PC-9 (cell line): ENCODE measurements at places on chromosomes 3 and 15. TPM values are rescaled to one million over a fixed set of nuclear protein-coding genes. Genes with fewer than 3 reads are reported as not detected.

Gene SPSB4
- not detected in 2 replicates for total RNA-seq

Gene ACP3
- total RNA-seq: 1.5 and 3.5 TPM in 2 replicates

Gene POLQ
- 14.3 and 15.6 TPM in 2 replicates for total RNA-seq

Gene SST
- not detected in 2 replicates for total RNA-seq

Gene RPN1
- 185 and 191 TPM in 2 replicates for total RNA-seq

Gene CKMT1A
- 0.95 and 1.5 TPM in 2 replicates for total RNA-seq

Gene ACVR2B
- 11.0 and 12.4 TPM in 2 replicates for total RNA-seq

Gene ZBBX
- total RNA-seq: 0.38 and 0.85 TPM in 2 replicates

Gene SNTN
- total RNA-seq: not detected in 2 replicates

Gene NME9
- total RNA-seq: 1.3 TPM in 1 of 2 replicates, not detected in the other

Gene IL12A
- total RNA-seq: 0.28 and 0.40 TPM in 2 replicates

Gene CEMIP
- 0.58 and 0.61 TPM in 2 replicates for total RNA-seq

Gene C3orf80
- total RNA-seq: not detected in 2 replicates

Gene AMT
- total RNA-seq: 12.9 and 17.6 TPM in 2 replicates
